ENCODE measurements at places on chromosomes 3 and 15.

GRCh38 chr3:77563012-77563411 lies 523.1 kb downstream of the ROBO2 start:
- DNase-seq, result no peak

DNA sequence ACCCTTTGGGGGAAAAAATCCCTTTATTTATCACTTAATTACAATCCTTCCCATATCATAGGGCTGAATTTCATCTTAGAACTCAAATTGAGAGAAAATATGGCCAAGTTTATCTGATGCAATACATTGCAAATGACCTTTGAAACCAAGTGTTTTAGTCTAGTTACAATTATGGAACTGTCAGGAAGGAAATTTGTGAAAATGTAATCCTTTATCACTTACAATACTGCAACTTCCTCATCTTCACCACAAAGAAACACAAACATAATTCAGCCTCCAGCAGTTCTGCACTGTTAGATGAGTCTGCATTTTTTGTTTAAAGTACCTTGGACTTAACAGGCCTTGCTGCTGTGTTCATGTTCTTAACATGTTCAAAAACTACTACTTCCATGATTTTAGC lies 4.6 kb downstream of the CCPG1 start:
- peak; percentile 18 for DNase-seq

DNA sequence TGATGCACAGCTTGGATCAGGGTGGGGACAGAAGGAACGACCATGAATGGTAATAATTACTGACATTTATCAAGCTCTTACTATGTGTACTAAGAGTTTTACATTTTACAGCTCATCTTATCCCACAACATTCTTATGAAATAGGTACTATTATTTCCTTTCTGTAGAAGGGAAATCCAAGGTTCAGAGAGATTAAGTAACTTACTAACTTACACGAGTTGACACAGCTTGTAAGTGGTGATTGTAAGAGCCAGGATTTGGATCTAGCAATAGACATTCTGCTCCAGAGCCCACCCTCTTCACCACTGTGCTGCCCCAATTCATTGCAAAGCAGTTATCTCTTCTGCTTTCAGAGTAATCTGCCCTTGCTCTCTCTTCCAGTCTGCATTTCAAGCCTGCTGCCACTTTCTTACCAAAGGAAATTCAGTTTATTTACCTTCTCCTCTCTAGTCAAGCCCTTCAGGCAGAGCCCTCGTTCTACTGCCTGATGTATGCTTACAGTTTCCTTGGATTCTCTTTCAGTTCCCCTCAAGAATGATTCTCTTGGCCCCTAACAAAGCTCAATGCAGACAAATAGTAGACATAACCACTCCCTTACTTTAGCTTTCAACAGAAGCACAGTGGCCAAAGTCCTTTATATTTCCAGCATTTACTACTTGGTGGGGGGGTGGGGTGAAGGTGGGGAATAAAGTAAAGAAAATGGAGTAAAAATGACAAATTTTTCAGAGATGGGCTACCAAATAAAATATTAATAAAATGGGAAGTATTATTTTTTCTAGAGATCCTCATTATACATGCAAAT lies 65.8 kb downstream of the ATP8B4 start:
- DNase-seq, result no peak

DNA sequence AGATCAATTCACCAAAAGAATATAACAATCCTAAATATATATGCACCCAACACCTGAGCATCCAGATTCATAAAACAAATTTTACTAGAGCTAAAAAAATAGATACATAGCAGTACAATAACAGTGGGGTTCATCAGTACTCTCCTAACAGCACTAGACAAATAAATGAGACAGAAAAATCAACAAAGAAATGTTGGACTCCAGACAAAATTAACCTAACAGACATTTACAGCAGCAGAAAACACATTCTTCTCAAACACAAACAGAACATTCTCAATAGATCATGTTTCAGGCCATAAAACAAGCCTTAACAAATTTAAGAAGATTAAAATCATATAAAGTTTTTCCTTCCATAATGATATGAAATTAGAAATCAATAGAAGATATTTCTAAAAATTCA lies 124.8 kb upstream of the NECTIN3 start:
- no peak for DNase-seq

GRCh38 chr3:152349392-152349791 lies 80.7 kb downstream of the MBNL1 start:
- DNase-seq, result peak; percentile 47

GRCh38 chr15:66778716-66779115 lies 76.7 kb downstream of the SMAD6 start:
- DNase-seq, result no peak

GRCh38 chr3:122077293-122078234 lies 22.4 kb downstream of the CD86 start:
- DNase-seq, result no peak

- DNase-seq, result no peak
Observed at GRCh38 chr3:115715241-115715745, 92.0 kb downstream of the GAP43 start.

DNA sequence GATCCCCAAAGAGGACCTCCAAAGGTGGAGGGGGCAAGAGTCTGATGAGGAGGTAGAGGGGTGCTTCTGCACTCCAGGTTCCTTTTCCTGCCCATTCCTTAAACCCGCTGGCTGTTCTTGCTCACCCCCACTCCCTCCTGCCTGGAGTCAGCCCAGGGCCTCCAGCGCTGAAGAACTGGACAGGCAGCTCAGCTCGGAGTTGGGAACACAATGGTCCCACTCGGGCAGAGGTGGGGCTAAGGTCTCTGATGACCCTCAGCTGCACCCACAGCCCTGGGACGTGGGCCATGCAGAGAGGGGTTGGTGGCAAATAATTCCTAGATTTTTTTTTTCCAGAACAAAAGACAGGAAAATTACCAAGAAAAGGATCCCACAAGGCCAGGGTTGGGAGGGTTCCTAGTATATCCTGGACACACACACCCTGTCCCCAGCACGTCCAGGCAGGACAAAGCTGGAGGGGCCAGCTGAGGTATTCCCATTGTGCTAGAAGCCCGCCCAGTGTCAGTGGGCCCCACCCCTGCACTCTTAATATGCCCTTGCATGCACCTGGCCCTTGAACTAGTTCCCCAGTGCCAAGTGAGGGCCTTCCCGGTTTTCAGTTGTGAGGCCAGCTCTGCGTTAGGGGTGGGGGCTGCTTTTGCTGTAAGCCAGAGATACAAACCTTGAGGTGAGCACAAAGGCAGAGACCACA lies 22.1 kb upstream of the IP6K2 start:
- DNase-seq, result no peak

GRCh38 chr15:69895202-69895601 lies 202.5 kb downstream of the TLE3 start:
- no peak for DNase-seq

GRCh38 chr3:109278546-109278945 lies 37.8 kb downstream of the DPPA2 start:
- no peak for DNase-seq

DNA sequence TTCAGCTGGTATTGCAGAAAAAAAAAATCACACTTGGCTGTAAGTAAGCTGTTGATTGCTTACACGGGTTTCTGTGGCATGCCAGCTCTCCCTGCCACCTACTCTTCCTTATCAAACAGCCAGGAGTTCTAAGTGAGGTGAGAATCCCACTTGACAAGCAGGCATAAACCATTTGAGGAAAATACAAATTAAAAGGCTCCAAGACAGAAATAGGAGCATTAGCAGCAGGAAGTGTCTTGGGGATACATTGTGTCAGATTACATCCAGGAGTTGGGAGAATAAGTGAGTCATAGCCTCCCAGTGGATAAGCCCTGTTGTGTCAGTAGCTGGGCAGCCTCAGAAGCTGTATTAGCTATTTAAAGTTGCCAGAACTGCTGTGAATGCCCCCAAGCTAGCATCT lies 256.0 kb downstream of the CNTN4 start:
- peak; percentile 33 for DNase-seq

GRCh38 chr3:142211034-142211433 lies 14.4 kb downstream of the GK5 start:
- peak; percentile 19 for DNase-seq

- peak; percentile 62 for DNase-seq
Observed at GRCh38 chr3:177522051-177522450, 324.8 kb upstream of the TBL1XR1 start.

GRCh38 chr3:191391861-191392808 lies 61.8 kb upstream of the UTS2B start:
- DNase-seq, result no peak

DNA sequence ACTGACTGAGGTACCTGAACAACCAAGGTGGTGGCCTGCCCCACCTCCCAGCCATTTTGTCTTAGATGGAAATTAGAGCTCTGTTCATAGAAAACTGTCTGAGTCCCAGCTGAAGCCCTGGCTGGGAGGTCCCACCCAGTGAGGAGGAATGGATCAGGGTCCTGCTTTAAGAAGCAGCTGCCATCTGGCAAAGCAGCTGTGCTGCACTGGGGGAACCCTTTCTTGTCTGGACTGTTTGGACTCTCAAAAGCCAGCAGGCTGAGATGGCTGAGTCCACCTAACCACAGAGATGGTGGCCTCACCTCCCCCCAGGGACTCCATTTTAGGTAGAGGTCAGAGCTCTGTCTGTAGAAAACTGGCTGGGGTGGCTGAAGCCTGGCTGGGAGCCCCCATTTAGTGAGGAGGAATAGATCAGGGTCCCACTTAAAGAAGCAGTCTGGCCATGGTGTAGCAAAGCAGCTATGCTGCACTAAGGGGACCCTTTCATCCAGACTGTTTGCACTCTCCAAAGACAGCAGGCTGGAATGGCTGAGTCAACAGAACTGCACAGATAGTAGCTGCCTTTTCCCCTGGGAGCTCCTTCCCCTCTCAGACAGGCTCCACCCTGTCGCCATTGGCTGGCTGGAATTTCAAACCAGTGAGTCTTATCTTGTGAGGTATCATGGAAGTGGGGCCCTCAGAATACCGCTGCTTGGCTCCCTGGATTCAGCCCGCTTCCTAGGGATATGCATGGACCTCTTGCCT lies 116.9 kb downstream of the EPHA6 start:
- DNase-seq, result no peak

DNA sequence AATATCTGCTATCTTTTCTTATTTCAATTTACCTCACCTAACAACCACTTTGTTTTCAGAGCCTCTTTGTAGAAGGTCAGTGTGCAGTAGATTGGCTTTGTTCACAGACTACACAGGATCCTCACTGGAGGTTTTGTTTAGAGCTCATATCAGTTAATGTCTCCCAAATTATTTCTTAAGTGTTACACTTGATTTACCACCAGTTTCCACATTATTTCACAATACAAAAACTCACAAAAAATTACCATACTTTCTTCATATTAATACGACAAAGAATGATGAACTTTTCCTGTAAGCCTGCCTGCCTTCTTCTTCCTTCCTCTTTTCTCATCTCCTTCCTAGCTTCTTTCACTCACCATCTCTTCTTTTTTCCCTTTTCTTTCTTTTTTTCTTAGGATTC lies 133.3 kb downstream of the ALCAM start:
- no peak for DNase-seq

- peak; percentile 27 for DNase-seq
Observed at GRCh38 chr15:48149858-48150257, 28.2 kb downstream of the MYEF2 start.

- no peak for DNase-seq
Observed at GRCh38 chr15:93324186-93324975, 235.4 kb upstream of the RGMA start.

GRCh38 chr3:190772831-190773230 lies 89.7 kb downstream of the GMNC start:
- DNase-seq, result no peak

DNA sequence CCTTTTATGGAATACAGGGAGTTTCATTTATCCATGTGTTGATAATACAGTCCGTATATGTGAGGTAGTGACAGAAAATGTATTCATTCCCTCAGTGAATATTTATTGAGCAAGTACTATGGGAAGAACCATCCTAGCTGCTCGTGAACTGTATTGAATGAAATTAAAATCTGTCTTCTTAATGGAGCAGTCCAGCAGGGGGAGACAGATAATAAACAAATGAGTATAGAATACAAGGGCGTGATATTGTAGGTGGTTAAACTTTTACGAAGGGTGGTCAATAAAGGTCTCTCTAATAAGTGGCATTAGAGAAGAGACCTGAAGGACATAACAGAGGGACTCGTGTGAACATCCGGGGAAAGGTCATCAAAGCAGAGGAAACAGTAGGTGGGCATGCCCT lies 62.7 kb upstream of the OSTN start:
- DNase-seq, result peak; percentile 44

GRCh38 chr3:126439346-126439967 lies 36.2 kb downstream of the ZXDC start:
- DNase-seq, result no peak

DNA sequence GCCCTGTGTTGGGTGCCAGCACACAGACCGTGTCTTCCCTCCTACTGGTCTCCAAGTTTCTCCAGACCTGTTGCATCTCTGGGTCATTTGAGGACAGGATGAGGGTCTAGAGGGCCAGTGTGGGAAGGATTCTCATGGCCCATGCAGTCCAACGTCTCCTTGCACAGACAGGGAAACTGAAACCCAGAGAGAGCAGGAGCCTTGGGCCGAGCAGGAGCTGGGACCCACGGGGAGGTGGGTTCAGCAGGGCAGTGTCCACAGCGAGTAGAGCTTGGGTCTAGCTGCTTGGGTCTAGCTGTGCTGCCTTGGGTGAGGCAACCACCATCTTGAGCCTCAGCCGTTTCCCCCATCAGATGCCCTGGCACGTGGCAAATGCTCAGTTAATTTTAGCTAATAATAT lies 32.3 kb downstream of the HDAC11 start:
- DNase-seq, result no peak

All from fibroblast of mammary gland (primary cell).